ENCODE measurements at places on chromosomes 4 and X. TPM values are rescaled to one million over a fixed set of nuclear protein-coding genes. Genes with fewer than 3 reads are reported as not detected.
A peak's percentile ranks its signal among the peaks of the same experiment; 100 is the strongest.

DNA sequence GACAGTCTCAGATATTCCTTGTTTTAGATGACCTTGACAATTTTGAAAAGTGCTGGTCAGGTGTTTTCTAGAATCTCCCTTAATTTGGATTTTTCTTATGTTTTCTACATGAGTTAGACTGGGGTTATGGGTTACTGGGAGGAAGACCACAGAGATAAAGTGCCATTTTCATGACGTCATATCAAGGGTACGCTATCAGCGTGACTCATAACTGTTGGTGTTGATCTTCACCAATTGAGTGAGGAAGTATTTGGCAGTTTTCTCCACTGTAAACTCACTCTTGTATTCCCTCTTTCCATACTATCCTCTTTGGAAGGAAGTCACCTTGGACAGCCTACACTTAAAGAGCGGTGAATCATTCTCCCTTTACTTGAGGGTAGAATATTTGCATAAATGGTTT lies 56.9 kb downstream of the MAGEC1 start:
- no peak for DNase-seq

DNA sequence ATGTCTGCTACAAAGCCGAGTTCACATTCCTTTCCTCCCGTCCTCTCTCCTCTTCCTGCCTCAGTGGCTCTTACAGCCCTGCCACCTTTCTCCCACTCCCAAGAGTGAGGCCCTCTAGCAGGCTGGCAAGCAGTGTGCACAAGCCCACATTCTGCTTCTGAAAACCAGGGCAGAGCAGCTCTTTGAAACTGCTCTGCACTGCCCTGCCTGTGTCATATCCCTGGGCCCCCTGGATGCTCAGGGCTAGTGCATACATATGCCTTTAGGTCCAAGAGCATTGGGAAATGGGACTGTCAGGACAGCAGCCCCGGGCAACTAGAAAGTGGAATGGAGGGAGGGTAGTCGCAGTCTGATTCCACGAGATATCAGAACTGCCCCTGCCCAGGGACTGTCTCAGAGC lies 42.4 kb downstream of the CNGA2 start:
- DNase-seq, result no peak

DNA sequence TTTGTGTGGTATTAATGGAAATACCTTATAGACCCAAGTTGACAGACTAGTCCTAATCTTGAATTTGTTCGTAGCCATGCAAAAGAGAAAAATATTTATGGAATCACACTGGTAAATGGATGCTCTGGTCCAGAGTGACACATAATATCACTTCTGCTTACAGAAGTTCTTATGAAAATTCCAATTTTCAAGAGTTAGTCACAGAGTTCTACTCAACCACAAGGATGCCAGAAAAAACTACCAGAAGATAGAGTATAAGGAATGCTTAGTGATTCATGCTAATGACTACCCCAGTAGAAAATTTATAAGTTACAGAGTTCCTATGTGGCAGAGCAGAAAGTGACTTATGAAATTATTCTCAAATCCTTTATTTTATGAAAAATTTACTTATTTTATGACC lies 1384.8 kb downstream of the FAM133A start:
- DNase-seq, result no peak

DNA sequence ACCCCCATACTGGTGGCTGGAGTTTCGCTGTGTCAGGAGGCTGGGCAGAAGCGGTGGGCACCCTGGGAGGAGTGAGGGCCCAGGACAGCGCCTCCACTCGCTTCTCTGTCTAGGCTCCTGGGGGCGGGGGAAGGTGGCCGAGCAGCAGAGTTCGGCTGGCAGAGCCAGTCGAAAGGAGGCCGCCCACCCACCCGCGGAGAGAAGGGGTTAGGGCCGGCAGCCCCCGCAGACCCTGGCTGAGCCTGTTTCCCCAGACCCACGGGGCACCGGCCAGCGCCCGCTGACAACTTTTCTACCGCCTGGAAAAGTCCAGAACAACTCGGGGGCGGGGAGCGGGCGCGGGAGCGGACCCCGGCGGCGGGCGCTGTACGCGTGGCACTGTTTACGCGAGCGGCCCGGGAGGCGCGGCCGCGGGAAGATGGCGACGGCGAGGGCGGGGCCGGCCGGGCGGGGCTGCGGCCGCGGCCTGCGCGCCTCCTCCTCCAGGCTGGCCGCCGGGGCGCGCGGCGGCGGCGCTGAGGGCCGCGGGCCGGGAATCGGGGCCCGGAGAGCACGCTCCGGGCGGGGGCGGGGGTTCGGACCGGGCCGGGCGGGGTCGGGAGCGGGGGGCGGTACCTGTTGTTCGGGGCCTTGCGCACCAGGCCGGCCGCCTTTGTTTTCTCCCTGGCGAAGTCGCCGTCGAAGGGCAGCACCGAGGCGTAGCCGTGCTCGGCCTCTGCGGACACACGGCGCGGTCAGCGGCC lies 628 bp downstream of the MXD4 start:
- DNase-seq, result peak; percentile 62

DNA sequence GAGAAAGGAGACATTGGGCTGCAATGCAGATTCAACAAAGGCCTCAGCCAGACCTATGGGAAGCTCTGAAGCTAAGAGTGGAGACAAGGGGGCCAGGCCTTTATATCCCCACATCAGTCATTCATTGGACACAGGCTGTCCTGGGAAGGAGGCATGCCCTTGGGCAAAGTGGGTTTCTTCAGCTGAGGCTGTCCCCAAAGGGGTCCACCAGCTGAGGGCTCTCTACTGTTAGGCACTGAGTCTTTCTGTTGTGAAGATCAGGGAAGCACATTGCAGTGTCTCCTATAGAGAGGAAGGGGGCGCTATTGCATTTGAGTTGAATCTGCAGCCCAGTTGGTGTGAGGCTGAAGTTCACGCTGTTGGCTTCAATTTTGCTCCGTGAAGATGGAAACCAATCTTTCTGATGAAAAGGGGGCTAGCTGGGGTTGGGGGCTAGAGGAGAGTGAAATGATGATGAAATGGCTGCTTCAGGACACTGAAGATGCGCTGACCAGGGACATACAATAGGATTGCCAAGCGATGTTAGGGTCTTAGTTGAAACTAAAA lies 48.0 kb downstream of the SLC25A5 start:
- DNase-seq, result peak; percentile 46

- peak; percentile 1 for DNase-seq
These were observed 187.8 kb upstream of the MBNL3 start for GRCh38 chrX:132676561-132677186.

DNA sequence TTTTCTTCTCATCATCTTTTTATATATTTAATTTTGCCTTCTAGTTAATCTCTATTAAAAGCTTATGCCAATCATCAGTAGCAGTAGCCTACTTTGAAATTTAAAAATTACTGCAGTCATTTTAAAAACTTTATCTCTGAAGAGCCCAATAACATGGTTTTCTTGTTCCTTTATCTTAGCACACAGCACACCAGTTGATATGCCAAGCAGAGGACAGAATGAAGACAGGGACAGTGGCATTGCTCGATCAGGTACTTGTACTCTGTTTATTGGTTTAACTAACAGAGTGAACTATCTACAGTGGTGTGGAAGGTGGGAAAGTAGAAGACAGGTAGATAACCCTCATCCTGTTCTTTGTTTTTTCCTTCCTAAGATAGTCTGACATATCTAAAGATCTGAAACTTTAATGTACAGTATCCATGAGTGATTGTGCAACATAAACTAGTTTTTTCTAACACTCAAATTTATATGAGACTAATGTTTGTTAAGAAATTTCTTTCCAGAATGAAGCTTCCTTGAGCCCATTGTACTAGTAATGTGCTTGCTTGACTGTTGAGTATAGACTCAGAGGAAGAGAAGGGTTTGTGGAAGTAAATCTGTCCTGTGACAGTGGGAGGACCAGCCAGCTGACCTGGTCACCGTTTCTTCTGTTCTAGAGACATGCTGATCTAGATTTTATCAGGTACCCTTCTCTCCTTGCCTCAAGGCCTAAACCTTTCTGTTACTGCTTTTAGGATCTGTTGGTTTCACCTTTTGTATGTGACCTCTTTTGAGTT lies 66.6 kb downstream of the FNIP2 start:
- no peak for DNase-seq

DNA sequence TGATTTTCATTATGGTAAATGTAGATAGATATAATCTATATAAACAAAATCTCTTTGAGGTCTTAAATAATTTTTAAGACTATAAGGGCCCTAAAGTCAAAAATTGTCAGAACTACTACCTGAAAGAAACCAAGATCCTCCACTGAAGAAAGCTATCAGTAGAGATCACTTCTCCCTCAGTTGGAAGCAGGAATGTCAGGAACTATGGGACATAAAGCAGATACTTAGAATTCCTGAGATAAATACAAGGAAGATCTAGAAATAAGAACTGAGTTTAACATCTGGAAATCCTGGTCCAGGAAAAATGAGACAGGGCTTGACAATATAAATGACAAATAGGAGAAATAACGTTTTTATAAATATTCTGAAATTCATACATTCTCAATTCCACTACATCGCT lies 97.2 kb downstream of the ADAMTS3 start:
- no peak for DNase-seq

DNA sequence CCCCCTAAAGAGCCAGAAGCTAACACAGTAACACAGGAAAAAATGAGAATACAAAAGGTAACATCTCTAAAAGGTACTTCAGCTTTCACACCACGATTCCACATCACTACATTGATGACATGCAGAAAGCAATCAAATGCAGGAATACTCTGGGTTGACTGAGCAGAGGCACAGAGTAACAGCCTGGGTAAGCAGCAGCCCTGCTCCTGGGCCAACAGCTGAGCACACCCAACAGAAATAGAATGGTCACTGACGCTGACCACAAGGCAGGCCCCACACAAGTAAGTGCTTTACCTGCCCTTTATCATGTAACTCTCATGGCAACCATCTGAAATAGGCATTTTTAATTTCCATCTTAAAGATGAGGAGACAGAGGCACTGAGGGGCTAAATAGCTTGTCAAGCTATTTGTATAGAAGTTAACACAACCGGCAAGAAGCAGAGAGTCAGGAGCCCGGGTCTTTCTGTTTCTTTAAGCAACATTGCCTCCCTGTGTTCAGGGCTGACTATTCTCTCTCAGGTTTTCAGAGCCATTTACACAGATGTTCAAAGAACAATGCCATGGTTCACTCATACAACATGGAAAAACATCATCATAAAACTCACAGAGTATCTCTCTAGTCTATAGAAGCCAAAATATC lies 168.9 kb downstream of the ZNF674 start:
- peak; percentile 46 for DNase-seq

GRCh38 chr4:80989921-80990544 lies 40.5 kb upstream of the BMP3 start:
- peak; percentile 7 for DNase-seq

DNA sequence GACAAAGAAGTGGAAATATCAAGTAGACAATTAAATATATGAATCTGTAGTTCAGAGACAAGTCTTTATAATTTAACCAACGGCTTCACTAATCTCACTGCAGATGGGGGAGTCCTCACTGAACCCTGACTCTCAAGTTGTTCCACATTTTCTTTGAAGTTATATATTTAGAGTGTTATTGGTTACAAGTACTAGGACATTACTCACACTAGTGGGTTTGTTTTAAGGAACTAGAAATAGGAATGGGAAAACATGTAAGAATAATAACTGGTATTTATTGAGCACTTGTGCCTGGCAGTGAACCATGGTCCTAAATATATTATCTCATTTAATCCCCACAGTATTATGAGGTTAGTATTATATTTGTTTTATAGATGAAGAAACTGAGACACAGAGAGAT lies 22.0 kb downstream of the MND1 start:
- no peak for DNase-seq

DNA sequence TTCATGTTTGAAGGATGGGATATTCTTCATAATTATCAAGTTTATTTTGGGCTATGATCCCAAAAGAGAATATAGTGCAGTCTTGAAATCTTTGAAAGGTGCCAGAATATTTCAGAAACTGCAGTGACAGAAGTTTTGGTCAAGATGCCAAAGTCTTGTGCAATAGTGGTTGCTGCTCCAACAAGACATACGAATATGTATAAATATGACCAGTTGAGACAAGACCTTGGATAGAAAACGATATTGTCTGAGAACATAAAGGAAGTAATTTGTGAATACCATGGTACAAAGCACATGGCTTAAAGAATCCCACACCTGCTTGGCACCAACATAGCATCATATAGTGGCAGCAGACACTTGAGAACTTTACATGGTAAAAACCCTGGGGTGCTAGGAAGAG lies 48.6 kb upstream of the AMELX start:
- DNase-seq, result no peak

DNA sequence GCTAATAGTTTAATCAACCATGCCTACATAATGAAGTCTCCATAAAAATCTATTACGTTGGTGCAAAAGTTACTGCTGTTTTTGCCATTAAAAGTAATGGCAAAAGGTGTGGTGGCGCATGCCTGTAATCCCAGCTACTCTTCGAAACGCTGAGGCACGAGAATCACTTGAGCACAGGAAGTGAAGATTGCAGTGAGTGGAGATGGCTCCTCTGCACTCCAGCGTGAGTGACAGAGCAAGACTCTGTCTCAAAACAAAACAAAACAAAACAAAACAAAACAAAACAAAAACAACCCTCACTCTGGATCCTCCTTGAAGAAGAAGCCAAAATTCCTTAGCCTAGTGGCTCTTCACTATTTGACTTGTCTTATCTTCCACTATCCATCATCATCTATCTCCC lies 78.0 kb downstream of the MSN start:
- no peak for DNase-seq

GRCh38 chr4:19947349-19947748 lies 304.4 kb upstream of the SLIT2 start:
- DNase-seq, result no peak

GRCh38 chr4:133483600-133484246 lies 334.6 kb downstream of the PCDH10 start:
- no peak for DNase-seq

GRCh38 chrX:123803331-123803983 lies 56.4 kb upstream of the XIAP start:
- DNase-seq, result peak; percentile 42

GRCh38 chr4:146222313-146222712 lies 8.0 kb downstream of the REELD1 start:
- no peak for DNase-seq

MAGEC3 gene
- total RNA-seq, result not detected

GIMD1 gene
- total RNA-seq, result not detected

NALF2 gene
- 0.18 TPM for total RNA-seq

TCEANC gene
- 1.4 TPM for total RNA-seq

DUX4 gene
- total RNA-seq, result not detected

PPARGC1A gene
- total RNA-seq, result not detected

BGN gene
- total RNA-seq, result not detected

SYN1 gene
- total RNA-seq, result 0.74 TPM

All from activated CD8-positive, alpha-beta T cell treated with anti-CD3 and anti-CD28 coated beads for 36 hours (primary cell).